ENCODE measurements at places on chromosomes 7 and 10.

DNA sequence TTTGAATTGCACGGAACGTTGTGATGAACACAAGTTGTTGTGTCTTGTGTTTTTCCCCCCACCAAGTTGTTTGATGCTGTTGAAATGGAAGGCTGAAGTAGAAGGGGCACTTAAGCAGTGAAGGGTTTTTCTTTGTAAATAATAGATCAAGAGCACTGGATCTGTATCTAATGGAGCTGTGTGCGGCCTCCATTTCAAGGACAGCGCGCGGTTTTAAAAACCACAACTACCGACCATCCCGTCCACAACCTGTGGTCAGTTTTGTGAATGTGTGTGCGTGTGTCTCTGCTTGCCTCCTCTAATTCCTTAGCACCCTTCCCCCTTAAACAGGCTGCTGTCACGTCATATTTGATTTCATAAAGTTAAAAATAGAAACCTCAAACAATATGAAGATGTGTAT lies 165.5 kb downstream of the TCF7L2 start:
- no peak for DNase-seq

- DNase-seq, result no peak
Observed at GRCh38 chr7:84105586-84105985, 89.0 kb downstream of the SEMA3A start.

DNA sequence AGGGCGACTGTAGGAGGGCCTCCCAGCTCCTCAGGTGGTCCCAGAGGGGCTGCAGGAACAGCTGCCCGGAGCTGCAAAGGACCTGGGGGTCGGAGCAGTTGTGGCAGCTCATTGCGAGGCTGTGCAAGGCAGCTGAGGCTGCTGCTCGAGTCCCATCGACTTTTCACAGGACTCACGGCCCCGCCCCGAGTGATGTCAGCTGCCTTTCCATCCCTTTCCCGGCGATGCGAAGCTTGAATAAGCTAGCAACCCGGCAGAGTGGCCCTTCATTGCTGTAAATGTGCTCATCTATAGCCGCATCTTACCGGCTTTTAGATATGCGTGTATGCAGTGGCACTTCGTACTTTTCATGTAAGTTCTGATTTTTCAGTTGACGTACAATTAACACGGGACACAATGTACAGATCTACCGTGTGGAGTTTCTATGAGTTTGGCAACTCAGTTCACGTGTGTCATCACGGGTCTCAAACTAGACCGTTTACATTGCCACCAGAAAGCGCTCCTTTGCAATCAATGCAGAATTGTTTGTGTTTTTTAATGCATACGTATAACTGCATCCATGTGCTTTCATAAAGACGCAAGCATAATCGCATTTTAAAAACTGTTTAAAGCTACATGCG lies at the start of gene CH25H:
Gene CH25H (minus strand): TSS at position 137 of the 620 bp plus-strand sequence. CDS start 25 bp downstream, at position 112.
- peak; percentile 82 for DNase-seq

GRCh38 chr7:29496355-29497020 lies 67.1 kb upstream of the PRR15 start:
- no peak for DNase-seq

DNA sequence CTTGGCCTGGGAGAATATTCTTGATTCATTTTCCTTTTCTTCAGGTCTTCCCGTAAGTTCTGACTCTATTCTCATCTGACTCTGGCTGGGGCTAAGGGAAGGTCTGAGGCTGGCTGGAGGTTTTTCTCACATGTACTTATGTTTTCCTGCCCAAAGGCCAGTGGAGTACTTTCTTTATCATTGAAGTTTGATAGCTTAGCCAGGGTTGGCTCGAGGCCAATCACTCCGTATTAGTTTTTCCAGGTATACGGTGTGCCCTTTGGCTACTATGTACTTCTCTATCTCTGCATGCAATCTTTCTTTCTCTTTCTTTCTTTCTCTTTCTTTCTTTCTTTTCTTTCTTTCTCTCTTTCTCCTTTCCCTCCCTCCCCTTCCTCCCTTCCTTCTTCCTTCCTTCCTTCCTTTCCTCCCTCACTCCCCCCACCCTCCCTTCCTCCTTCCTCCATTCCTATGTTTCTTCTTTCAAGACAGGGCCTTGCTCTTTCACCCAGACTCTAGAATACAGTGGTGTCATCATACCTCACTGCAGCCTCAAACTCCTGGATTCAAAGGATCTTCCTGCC lies 26.8 kb upstream of the VKORC1L1 start:
- DNase-seq, result no peak

- DNase-seq, result no peak
Observed at GRCh38 chr10:132827861-132828539, 42.1 kb upstream of the NKX6-2 start.

Data from mesendoderm (in vitro differentiated cells).